Activated naive CD8-positive, alpha-beta T cell treated with anti-CD3 and anti-CD28 coated beads for 36 hours (primary cell): ENCODE measurements at places on chromosomes 4 and X. TPM values are rescaled to one million over a fixed set of nuclear protein-coding genes. Genes with fewer than 3 reads are reported as not detected.

Gene SSX4B
- not detected for total RNA-seq

Gene TRIM75
- total RNA-seq: not detected

Gene PDE5A
- total RNA-seq: not detected

GRCh38 chrX:21985332-21985777 is 44.8 kb downstream of the SMS start:
- peak; percentile 39 for DNase-seq

- peak; percentile 85 for DNase-seq
Observed at GRCh38 chrX:14029425-14030173, at the start of gene GEMIN8. Gene GEMIN8 (minus strand): TSS chrX:14029892. CDS start chrX:14021478, 8,414 bp downstream.

DNA sequence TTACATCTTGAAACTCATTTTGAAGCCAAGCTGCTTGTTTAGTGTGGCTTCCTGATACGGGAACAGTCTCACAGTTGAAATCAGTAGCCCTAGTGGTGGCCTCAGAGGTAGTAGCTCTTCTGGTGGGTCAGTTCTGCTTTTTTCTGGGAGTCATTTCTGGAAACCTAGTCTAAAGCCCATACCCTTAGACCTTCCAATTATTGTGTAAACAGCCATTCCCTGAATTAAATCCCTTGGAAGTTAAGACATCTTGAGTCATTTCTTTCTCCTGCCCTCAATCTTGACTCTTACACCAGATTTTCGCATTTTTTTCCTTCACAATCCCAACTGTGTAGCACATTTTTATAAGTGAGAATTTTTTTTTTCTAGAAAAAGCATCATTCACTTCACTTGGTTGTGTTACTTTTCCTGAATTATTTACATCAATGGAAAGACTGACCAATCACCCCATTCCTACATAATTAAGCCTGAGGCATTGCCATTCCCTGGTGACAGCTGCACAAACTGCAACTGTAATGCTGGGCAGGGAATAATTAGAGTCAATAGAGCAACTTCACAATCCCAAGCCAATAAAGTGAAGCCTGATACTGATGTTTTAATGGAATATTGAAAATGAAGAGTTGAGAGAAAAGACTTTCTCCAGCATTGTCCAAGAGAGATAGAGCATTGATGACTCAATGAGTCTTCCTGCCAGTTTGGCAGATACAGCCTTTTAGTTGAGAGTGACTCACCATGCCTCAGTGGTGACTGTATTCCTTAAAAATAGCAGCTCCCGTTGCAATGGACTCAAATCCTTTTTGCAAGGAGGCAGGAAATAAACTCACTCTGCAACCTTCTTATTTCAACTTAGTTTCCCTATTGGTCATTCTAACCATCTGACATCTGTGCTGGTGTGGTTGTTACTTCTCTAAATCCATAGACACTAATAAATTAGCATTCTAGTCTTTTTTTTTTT is 13.0 kb upstream of the SEPSECS start:
- no peak for DNase-seq

DNA sequence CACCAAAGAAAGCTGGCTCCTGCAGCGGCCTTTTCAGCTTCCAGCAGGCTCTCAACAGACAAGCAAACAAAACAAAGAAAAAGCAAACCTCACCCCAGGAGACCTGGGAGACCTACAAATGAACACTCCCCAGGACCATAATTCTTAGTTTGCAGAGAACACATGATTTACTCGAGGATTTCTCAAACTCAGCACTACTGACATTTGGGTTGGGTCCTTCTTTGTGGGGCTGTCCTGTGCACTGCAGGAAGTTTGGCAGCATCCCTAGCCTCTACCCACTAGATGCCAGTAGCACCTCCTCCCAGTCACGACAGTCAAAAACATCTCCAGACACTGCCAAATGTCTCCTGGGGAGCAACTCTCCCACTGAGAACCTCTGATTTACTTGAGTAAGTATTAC is 21.9 kb downstream of the APOO start:
- no peak for DNase-seq
